ENCODE measurements at places on chromosomes 11 and 22.

- no peak for DNase-seq
These were observed 101.3 kb upstream of the E2F8 start for GRCh38 chr11:19342036-19342435.

DNA sequence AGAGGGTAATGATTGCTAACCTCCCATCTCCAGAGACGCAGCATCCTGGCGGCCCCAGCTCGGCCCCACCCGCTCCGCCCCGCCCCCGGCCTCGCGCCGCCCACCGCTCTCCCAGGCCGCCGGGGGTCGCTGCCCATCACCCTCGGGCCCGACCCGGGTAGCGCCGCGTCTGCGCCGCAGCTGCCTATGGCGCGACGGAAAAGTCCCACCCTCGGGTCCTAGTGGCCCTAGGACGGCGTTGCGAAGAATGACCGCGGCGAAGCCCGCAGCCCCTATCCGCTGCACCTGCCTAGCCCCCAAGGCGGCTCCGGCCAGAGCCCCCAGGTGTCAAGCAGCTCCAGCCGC lies 457 bp downstream of the CPSF7 start:
- DNase-seq = peak; percentile 48

DNA sequence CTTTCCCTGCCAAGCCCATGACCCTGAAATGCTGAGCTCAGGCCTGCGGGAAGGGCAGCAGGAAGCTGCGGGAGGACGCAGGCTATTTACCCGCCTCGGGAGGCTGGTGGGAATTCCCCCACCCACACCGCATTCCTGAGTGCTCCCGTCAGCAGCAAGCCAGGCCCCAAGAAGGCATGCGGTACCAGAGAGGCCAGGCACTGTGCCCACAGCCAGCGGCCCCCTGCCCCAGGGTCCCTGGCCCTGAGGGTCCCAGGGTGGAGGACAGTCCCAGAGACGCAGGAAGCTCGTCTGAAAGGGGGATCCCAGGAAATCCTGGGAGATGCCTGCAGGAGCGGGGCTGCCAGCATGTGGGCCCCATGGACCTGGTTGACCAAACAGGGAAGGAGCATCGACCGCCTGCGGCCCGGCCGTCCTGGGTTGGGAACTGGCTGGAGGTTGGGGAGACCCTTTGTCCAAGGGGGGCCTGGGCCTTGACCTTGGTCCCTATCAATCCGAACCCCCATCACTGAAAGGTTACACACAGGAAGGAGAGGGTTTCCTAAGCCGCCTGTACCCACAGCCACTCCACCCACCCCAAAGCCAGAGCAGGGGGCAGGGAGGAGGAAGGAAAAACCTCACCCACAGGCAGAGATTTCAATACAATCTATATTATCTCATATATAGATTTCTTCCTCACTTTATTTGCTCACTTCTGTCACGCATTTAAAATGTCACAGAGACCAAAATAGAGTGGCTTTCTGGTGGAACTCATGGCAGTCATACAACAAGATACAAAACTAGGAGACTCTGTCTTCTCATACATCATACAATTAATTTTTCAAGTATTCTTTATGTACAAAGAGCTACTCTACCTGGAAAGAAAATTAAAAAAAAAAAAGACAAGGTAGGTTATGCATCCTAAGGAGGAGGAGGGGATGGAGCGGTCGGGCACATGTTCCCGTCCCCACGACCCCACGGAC lies 17.1 kb downstream of the MAFF start:
- peak; percentile 96 for DNase-seq

DNA sequence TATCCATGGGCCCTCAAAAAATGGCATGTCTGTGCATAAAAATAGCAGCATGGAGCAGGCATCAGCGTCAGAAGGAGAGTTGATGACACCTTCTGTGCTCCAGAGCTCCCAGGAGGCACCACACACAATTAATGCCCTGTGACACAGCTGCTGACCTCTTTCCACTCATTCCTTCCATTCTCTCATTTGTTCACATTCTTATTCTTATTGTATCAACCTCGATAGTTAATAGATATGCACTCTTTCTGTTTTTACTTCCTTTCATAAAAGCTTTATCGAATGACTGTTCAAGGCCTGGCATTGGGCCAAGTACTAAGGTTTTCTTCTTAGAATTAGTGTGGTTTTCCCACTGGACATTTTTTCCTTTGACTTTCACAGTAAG lies 266.0 kb upstream of the MTNR1B start:
- DNase-seq = peak; percentile 6

DNA sequence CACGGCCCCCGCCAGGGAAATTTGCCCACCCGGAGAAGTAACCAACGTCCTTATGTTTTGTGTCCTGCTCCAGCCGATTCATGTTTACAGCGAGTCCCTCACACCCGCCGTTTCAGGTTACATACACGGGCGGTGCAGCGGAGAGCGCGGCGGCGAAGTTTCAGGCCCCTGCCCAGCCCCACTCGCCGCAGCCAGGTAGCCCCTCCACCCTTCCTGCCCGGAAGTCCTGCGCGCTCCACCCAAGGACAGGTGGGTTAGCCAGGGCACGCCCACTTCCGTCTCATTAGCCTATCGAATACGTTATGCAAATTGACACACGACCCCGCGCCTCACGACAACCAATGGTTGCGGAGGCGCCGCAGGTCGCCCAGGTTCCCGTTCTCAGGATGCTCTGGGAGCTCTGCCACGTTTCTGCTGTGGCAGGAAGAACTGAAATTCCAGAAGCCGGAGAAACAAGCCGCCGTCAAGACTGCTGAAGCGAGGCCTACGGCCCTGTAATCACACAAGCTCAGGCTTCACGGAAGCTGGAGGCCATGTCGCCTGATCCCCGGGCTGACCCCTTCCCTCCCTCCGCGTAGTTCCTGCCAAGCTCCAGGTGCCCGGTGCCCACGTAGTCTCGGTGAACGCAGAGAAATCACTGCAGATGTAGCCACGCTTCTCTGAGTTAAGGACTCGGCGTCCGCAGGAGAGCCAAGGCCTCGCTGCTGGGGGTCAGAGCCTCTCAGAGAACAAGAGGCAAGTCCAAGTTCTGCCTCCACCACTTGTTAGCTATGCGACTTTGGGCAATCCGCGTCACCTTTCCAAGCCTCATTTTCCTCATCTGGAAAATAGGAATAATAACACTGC lies 22.4 kb upstream of the MYH9 start:
- peak; percentile 98 for DNase-seq

GRCh38 chr11:18191376-18191775 lies 18.7 kb downstream of the MRGPRX4 start:
- no peak for DNase-seq

- DNase-seq = no peak
These were observed 66.0 kb upstream of the PPARA start for GRCh38 chr22:46084376-46084775.

GRCh38 chr11:936199-936598 lies 10.5 kb downstream of the AP2A2 start:
- no peak for DNase-seq

DNA sequence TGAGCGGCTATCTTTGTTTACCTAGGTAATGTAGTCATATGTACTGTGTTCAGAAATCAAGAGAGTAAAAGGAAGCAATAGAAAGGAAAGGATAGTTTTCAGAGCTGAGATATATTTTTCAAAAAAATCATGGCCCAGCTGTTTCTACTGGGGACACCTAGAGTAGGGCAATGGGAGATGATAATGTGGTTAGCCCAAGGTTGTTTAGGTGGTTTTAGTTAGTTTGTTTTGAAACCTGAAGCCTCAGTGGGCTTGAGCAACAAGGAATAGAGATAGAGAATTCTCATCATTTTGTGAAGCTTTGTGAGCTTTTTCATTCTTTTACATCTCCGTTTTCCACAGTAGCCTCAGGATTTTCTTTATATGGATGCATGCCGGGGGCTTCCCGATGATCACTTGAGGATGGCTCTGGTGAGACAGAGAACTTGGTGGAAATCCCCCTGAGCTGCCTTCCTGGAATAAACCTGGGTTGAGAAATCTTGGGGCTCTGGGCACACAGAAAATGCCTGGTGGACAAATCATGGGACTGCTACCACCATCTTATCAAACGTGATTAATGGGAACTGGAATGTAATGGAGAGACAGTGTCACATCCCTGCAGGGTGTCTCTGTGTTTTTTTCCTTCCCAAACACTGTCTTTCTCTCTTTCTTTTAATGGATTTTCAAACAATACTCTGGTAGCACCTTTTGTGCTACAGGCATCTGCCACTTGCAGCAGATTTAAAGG lies 49.0 kb downstream of the ARHGAP42 start:
- DNase-seq = no peak

DNA sequence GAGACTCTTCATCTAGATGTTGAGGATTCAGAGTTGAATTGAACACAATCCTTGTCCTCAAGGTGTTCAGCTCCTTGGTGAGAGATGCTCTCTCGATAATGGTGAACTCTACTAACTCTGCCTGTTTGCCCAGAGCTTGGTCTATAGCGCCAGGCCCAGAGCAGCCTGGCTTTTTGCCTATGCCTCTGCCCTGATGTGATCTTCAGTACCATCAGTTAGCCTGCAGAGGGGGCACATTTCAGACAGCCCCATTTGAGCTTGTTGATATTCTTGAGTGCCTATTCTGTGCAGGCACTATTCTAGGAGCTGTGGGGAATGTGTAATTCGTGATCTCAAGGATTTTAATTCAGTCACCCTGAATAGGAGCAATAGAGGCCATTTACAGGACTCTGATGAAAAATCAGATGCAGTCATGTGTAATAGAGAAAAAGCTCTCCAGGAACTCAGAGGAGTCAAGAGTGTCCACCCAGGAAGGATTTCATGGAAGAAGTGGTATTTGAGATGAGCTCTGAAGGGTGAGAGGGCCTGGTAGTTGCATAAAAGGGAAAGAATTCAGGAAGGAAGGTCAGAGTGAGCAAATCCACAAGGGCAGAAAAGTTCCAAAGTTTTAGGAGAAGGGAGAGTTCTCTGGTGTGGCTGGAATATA lies 19.3 kb downstream of the GTPBP1 start:
- no peak for DNase-seq

Data from stomach (tissue), 19 donors.